ENCODE measurements at places on chromosomes 1 and 21.

GRCh38 chr1:212687811-212688210 lies 11.8 kb downstream of the BATF3 start:
- no peak for DNase-seq

DNA sequence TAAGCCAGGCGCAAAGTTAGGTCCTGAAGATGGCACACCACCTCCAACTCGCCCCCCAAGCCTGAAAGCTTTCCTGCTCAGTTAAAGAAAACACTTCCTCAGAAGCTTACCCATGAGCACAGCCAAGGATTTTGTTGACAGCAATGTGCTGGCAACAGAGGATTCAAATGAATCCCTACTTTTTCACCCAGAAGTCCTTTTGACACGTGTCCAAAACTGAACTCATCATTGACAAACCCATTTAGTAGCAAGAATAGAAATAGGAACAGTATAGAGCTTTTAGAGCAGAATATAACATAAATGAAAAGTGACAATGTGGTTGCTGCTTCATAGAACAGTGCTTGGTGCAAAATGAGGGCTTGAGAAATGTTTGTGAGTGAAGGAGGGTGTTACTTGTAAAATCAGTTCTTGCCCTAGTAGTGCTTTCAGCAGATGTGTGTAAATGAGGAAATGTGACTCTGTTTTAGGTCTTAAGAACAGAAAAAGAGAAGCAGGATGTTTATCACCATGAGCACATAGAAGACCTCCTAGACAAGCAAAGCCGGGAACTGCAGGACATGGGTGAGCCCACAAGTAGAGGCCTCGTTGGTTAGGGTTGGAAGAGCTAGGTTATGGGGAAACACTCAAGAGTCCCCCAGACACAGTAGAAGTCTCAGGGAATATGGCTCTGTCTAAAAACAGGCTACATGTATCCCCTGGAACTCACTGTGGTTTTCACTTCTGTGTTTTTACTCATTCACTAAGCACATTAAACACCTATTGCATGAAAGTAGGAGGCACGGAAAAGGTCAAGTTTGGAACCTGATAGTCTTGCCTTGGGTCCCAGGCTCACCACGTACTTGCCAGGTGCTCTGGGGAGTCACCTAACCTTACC lies 48.6 kb upstream of the TMEM125 start:
- no peak for DNase-seq

- DNase-seq: no peak
These were observed 41.9 kb downstream of the NPHP4 start for GRCh38 chr1:5950201-5950895.

GRCh38 chr1:90851711-90852050 lies 134.6 kb upstream of the BARHL2 start:
- no peak for DNase-seq

- peak; percentile 22 for DNase-seq
These were observed 94.7 kb upstream of the TARDBP start for GRCh38 chr1:10917513-10918454.

DNA sequence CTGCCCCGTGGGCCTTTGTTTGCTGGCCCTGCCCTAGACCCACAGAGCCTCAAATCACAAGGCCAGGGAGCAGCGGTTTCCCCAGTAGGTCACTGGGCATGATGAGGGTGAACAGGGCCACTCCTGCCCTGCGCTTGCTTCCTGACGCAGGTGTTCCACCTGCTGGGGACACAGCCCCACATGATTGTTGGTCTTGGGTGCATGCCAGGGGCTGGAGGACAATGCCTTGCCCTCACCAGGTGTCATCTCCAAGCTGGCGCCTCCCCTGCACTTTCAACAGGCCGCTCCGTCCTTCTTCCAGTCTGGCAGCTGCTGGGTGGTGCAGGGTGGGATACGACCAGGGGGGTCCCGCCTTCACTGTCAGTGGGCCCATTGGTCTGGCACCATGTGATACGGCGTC lies 24.3 kb downstream of the IL10RB start:
- no peak for DNase-seq

DNA sequence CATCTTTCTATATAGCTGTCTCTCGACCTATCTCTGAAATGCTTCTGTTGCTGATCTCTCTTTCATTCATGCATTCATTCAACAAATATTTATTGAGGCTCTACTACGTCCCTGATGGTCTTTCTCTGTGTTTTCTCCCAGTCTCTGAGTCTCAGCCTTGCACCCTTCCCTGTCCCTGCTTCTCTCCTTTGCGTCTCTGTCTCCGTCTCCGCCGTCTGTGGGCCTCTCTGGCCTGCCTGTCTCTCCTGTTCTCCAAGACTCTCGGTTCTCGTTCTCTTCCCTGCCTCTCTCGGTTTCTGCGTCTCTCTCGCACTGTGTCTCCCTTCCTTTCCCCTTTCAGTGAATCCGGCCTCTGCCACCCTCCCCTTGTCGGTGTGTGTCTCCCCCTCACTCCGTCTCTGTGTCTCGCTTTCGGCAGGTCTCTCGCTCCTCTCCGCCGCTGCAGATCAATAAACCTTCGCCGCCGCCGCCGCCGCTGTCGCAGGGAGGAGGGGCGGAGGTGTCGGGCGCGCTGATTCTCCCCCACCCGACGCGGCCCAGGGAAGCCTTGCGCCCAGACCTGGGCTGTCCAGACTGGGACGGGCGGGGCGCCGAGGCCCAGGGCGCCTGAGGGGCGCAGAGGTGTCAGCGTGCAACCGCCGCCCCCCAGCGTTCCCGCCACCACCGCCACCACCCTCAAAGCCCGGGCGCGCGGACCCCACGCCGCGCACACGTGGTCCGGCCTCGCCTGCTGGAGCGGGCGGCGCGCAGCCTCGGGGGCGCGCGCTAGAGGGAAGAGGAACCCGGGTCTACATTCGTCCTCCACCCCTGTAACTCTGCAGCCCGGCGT lies 3.0 kb downstream of the EFNA3 start:
- DNase-seq: peak; percentile 39

GRCh38 chr1:193260896-193261295 lies 74.5 kb upstream of the B3GALT2 start:
- no peak for DNase-seq

DNA sequence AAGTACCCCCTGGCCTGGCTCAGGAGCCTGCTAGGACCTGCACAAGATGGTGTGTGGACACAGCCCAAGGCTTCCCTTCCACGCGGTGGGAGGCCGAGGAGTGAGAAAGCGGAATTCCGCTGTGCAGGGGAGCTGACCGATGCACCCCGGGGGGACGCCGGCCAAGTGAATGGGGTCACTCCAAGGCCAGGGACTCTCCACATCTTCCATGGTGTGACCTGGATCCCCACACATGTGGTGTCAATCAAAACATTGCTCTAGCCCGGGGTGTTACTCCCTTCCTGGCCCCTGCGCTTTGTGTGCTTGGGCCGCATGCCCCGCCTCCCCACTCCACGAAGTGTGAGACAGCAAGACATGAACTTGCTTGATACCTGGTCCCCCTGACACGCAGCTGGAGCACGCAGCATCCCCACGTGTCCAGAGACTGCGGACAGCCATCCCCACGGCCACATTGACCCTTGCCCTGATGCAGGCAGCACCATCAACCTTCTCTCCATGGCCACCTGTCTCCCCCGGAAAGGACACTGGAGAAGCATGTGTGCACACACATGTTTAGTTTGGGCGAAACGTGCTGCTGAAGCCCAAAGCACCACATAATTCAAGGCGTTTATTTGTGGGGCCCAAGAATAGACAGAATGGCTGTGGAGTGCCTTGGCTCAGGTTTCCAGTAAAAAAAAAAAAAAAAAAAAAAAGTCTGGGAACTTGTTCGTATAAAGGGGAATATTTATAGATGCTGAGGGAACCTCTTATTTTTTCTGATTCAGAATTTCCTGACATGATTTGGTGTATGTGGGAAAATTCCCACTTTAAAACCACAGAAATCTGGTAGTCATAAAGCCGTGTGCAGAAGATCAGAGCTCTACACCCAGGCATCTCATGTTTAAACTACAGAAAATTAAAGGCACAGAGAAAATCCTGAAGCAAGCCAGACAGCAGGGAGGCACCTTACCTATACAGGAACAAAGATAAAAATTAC lies 171.7 kb downstream of the HUNK start:
- DNase-seq: no peak

GRCh38 chr1:218498056-218498938 lies 153.2 kb downstream of the TGFB2 start:
- DNase-seq: no peak

GRCh38 chr1:22801761-22802160 lies 91.1 kb downstream of the EPHB2 start:
- no peak for DNase-seq

DNA sequence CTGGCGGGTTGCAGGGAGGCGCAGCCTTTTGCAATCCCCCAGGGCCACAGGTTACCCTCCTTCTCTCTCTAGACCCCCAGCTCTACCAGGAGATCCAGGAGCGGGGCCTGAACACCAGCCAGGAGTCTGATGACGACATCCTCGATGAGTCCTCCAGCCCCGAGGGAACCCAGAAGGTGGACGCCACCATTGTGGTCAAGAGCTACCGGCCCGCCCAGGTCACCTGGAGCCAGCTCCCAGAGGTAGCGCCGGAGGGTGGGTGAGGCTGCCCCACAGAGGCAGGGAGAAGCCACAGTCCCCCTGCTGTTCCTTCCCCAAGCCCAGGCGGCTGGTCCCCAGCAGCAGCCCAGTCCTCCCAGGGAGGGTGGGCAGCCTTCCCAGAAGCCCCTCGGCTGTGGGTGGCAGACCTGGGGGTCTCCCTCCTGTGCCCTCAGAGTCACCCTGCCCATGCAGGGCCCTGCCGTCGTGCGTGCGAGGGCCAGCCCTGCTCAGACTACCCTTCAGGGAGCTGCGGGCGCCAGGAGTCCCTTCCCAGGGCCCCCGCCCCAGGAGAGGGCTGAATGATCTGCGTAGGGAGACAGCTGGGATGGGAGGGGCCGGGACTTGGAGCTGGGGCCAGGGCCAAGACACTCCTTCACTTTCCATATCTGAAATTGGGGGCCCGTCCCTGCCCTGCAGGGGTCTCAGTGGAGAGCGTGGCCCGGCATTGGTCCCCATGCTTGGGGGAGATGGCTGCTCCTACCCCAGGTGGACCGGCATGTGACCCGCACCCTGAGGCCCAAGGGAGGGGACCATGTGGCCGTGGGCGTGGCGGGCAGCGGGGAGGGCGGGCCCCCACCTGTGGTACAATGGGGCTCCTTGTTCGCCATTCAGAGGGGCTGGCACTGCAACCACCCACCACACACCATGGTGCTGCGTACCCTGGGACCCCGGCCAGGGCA lies 12.9 kb downstream of the ARHGEF16 start:
- DNase-seq: no peak

DNA sequence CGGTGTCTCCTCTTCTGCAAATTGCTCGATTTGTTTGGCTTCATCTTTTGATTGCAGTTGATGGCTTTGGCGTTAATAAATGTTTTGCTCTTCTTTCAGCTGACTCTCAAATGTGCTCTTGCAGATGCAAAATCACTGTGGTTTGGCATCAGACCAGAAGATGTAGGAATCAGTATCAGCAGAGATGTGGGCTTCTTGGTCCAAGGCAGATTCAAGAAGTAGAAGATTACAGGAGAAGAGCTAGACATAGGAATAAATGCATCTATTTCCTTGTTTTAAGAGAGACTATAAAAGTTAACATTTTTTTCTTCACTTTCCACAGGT lies 59.8 kb upstream of the BACH1 start:
- DNase-seq: no peak

GRCh38 chr1:154590756-154591155 lies 17.2 kb downstream of the ADAR start:
- DNase-seq: no peak

- DNase-seq: peak; percentile 42
These were observed 16.6 kb upstream of the ZSCAN20 start for GRCh38 chr1:33455539-33456501.

DNA sequence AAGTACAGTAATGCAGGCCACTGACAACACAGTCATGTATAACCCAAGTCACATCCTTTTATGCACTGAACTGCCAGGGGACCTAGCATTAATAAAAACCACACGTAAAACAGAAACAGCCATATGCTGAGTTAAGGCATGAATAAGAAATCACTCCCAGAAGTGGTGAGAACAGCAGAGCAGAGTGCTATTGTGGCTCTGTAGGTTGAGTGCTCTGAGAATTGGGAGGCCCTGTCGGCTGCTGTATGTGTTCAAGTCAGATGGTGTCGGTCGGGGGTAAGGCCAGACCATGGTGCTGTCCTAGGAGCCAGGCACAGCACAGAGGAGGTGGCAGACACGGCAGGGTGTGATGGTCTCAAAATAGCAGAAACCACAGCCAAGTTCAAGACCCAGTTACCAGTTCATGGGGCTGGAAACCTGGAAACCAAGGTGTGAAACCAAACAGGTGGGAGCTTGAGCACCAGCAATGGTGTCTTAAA lies 126.6 kb upstream of the COA6 start:
- DNase-seq: no peak
